ENCODE measurements at places on chromosomes 12 and 14.

DNA sequence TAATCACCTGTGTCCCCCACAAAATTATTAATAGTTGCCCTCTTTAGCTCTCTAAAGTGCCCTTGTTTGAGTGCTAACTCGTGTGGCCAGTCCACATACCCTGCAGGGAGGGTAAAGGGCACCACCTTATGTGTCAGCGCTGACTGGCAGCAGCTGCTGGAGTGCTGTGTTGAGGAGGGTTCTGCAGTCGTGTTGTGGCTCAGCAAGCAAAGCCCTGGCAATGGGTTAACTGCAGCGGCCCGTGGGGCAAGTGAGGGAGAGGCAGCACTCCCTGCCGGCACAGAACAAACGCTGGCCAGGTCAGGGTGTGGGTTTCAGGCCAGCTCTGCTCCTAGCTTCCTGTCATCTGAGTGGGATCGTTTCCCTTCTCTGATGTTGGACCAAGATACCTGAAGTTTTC lies 369.8 kb downstream of the CACNA1C start:
- DNase-seq, result no peak

DNA sequence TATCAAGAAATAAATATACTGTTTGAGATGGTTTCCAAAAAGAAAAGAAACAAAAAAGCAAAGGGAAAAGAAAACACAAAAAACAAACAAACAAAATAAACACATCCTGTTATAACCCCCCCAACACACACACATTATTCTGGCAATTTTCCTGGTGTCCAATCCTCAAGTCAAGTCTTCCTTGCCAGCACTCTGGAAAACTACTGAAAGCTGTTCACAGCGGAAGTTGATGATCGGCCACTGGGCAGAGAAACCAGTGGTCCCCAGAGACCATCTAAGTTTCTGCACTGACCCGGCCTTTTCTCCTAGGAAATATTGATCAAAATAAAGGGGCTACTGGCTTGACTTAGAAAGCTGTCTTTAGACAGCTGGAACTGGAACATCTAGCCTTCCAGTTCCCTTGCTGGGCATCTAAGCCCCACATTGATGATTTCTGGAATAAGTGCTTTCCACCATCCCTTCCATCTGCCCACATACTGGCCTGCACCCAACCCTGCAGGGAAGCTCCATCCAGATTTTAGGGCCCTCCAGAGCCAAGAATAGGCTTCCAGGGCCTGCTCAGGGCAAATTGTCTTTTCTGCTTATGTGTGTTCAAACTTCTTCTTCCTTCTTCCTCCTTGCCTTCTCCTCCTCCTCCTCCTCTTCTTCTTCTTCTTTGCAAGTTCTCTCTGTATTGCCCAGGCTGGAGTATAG lies 11.6 kb upstream of the PPP1CC start:
- no peak for DNase-seq

- DNase-seq, result no peak
Observed at GRCh38 chr12:120851944-120852343, 52.2 kb downstream of the SPPL3 start.

DNA sequence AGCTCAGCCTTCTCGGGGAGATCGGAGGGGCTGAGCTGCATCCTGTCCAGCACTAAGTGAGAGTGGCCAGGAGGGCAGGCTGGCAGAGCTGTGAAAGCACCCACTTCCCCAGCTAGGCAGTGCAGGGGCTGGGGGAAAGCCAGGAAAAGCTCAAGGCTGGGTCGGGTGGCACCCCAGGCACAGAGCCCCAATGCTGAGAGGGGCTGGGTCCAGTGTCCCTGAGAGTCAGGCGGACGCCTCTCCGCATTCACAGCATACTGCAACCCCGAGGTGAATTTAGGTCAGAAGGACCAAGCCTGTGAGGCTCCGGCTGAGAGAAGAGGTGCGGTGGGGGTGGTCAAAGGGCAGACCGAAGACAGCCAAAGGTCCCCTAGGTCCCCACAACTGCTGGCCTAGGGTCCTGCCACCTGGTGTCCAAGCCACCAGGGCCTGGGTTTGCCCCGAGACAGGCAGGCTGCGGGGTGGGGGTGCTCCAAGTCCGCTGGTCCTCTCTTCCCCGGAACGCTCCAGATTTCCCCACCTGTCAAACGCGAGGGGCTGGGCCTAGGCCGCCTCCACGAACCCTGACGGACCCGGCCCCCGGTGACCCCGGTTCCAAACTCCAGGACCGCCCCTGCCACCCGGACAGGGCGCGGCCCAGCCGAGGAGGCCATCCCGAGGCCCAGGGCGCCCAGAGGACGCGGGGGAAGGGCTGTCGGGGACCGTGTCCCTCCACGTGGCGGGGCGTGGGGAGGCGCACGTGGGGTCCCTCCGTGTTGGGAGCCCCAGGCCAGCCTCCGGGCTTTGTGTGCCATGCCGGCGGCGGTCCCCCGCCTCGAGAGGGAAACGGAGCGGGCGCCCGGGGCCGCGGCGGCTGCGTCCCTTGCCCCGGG lies 527 bp downstream of the CAMKK2 start:
- no peak for DNase-seq

- no peak for DNase-seq
Observed at GRCh38 chr12:121326996-121327674, 25.1 kb downstream of the ANAPC5 start.

DNA sequence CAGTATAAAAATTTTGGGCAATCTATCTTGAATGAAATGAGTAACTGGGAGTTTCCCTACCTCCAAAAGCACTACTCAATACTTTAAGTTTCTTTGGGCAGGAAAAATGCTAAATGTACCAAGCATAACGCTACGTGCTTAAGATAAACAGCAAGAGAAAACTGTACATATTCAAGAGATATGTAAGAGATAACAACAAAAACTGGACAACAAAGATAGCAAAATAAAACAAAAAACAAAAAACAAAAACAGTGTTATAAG lies 20.0 kb downstream of the PTGES3 start:
- DNase-seq, result no peak

DNA sequence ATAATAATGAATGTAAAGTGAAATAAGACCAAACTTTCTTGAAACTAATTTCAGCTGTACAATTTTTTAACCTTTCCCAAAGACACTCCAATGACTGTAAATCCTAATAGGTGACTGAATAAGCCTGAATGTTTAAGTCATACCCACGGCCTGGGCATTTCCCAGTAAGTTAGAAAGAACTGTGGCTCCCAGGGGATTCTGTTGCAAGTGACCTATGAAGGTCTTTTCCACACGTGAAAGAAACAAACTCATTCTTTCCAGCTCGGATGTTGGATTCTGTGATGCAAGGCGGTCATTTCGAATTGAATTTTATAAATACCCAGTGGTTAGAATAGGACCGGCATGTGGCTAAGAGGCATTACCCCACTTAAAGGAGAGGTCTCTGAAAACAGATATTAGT lies 1134.4 kb downstream of the GALC start:
- no peak for DNase-seq

DNA sequence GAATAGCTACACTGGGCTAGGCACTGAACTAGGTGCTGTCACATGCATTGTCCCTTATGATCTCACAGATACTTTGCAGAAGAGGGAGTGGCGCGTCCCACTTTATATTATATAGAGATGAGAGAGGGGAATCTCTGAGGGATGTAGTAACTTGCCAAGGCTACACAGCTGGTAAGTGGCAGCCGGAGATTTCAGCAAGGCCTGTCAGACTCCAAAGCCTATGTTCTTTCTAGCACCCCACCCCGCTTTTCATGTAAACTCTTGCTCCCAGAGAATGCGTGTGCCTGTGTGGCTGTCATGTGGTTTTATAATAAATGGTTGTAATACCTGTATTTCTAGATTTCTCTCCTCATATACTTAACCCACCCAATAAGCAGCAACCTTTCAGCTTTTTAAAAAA lies 39.1 kb downstream of the WDR20 start:
- no peak for DNase-seq

DNA sequence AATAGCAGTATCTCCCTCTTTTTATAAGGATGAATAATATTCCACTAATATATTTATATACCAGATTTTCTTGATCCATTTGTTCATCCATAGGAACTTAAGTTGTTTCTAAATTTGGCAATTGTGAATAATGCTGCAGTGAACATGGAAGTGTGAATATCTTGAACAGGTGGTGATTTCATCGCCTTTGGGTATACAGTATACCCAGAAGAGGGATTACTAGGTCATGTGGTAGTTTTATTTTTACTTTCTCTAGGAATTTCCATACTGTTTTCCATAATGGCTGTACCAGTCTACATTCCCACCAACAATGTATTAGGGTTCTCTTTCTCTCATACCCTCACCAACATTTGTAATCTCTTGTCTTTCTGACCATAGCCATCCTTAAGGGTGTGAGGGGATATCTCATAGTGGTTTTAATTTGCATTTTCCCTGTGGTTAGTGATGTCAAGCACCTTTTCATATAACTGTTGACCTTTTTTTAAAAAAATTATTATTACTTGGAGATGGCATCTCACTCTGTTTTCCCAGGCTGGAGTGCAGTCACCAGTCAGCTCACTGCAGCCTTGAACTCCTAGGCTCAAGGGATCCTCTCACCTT lies 20.5 kb downstream of the PPHLN1 start:
- DNase-seq, result no peak

- no peak for DNase-seq
Observed at GRCh38 chr12:123992118-123992825, 19.3 kb downstream of the ZNF664 start.

- DNase-seq, result no peak
Observed at GRCh38 chr12:95179011-95179410, 38.3 kb downstream of the FGD6 start.

GRCh38 chr14:73476451-73476931 lies 14.2 kb upstream of the RIOX1 start:
- no peak for DNase-seq

DNA sequence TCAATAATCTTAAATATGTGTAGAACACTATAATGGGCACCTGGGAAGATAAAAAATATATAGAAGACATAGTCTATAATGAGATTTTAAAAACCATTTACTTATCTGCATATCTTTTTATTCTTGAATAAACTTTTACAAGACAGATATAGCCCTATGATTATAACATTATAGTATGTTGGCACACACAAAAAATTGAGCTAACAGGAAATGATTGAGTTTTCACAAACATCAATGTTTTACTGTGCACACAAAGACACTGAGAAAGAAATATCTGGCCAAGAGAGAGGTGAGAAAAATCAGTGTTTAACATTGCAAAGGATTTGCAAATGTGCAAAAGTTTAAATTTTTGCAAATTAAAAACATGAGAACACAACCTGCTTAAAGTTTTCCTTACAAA lies 124.3 kb downstream of the BBS10 start:
- no peak for DNase-seq

- DNase-seq, result no peak
Observed at GRCh38 chr12:39357041-39357440, 85.9 kb downstream of the KIF21A start.

DNA sequence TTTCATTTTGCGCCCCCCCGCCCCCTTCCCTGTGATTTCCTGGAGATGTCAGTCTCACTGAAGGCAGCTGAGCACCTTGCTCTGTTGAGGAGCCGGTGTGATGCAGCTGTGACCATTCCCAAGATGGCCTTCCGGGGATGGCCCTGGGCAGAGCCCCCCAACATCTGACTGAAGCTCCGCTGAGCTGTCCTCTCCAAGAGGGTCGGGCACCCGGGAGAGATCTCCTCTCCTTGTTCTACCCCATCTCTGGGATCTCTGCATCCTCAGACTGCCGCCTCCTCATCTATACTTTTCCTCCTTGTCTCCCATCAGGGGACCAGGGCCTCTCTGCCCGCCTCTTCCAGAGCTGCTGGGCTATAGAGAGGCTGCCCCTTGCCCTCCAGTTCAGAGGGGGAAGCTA lies 965 bp upstream of the SMOC1 start:
- DNase-seq, result no peak

GRCh38 chr14:98684468-98684867 lies 587.5 kb downstream of the BCL11B start:
- no peak for DNase-seq

DNA sequence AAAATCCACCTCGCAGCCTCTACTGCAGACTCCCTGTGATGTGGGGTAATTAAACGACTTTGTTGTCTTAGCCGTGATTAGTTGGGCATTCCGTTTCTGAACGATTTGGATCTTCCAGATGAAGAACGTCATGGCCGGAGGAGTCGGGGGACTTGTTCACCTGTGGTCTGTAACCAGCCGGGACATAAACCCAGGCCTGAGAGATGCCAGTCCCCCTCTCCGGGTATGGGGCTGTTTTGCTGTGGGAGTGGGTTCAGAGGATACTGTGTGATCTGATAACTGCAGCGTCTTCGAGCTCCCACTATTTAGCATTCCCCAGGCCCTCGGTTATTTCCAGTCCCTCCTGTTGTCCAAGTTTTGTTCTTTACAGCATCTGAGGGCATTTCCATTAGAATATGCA lies 96.1 kb downstream of the PIWIL1 start:
- no peak for DNase-seq

- no peak for DNase-seq
Observed at GRCh38 chr12:120366845-120367232, 2.1 kb downstream of the MSI1 start.

GRCh38 chr12:21941506-21942376 lies 515 bp upstream of the ABCC9 start:
- DNase-seq, result no peak

DNA sequence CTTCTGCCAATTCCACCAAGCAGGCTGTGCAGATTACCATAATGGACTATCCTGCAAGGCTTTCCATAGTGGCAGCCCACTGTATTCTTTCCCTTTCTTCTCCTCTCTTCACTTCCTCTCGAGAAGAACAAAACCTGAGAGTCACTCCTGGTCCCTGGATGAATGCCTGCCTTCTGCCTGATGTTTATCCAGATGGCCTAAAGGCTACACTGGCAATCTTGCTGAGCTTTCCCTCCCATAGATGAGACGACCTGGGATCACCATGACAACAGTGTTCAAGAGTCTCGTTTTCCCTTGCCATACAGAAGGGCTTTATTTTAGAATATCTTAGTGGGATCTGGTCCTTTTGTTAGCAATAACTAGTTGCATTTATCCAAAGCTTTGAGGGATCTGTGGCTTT lies 142.3 kb downstream of the RTN1 start:
- no peak for DNase-seq

- DNase-seq, result no peak
Observed at GRCh38 chr12:14572401-14572800, 4.7 kb upstream of the PLBD1 start.

- DNase-seq, result no peak
Observed at GRCh38 chr14:33617154-33617553, 333.7 kb downstream of the EGLN3 start.

GRCh38 chr12:125183187-125184067 lies 118.2 kb downstream of the AACS start:
- peak; percentile 68 for DNase-seq

- no peak for DNase-seq
Observed at GRCh38 chr12:12523229-12523628, 39.4 kb downstream of the DUSP16 start.

Measured in stimulated activated CD4-positive, alpha-beta T cell treated with anti-CD3 and anti-CD28 coated beads, Interleukin-1b, Interleukin-23, amount 100 ng/mL, for 24 hours (primary cell).